ENCODE measurements at places on chromosomes 5 and 9.

DNA sequence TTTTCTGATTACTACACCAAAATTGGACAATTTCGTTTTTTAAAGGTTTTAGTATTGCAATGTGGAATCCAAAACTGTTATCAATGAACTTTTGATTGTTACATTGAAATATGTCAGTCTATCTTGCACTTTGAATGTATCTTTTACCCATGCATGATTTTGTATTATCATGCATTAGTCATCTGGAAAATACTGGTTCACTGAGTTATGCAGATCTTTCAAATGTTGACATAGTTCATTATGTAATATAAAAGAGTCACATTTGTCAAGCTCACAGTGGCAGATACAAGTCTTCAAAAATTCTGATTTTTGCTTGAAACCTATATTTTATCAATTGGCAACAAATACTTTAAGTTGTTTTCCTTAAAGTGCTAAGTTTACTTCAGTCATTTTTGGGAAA lies 85.2 kb downstream of the NR3C1 start:
- no peak for DNase-seq

- DNase-seq, result no peak
Observed at GRCh38 chr9:69445251-69445650, 120.2 kb downstream of the ENTREP1 start.

- no peak for DNase-seq
Observed at GRCh38 chr5:7676455-7676854, 174.5 kb downstream of the CFAP90 start.

GRCh38 chr9:70412832-70413463 lies 1.5 kb downstream of the KLF9 start:
- peak; percentile 51 for DNase-seq

- DNase-seq, result no peak
Observed at GRCh38 chr5:173340984-173341383, 12.8 kb upstream of the STC2 start.

GRCh38 chr5:122701640-122702523 lies 73.0 kb upstream of the SNX2 start:
- no peak for DNase-seq

DNA sequence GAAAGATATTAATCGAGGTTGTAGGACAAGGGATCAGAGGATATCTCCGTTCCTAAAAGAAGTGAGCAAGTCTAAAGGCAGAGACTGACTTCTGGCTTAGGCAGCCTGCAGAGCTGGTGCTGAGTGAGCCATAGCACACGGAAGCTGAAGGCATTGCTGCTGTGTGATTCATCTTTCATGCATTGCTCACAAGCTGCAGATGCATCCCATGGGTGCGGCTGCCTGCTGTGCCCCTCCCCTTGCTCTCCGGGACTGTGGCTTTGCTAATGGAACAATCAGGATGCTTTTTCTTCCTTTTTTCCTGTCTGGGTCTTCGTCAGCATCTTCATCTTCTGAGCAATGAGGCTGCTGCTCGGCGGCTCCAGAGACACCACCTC lies 341.4 kb downstream of the DIRAS2 start:
- no peak for DNase-seq

- DNase-seq, result no peak
Observed at GRCh38 chr9:113588242-113588810, 124.8 kb downstream of the RGS3 start.

GRCh38 chr9:17750269-17750668 lies 171.4 kb downstream of the SH3GL2 start:
- DNase-seq, result no peak

- DNase-seq, result no peak
Observed at GRCh38 chr9:130088051-130088450, 34.3 kb downstream of the GPR107 start.

DNA sequence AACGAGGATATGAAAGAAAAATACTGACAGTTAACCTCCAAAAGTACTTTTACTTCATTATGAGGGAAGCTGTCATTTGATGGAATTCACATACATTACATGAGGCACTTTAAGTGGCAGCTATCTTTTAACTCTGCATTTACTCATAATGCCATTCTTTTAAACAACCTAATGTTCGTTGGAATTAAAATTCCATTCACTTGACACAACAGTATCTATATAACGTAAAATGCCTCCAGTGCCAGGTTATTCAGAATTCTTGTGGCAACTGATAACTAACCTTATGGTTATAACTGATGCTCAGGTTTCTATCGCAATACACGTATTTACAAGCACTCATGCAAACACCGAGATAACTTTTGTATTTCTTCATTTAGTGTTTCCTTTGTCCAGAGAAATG lies 376.9 kb upstream of the GRAMD2B start:
- DNase-seq, result no peak

DNA sequence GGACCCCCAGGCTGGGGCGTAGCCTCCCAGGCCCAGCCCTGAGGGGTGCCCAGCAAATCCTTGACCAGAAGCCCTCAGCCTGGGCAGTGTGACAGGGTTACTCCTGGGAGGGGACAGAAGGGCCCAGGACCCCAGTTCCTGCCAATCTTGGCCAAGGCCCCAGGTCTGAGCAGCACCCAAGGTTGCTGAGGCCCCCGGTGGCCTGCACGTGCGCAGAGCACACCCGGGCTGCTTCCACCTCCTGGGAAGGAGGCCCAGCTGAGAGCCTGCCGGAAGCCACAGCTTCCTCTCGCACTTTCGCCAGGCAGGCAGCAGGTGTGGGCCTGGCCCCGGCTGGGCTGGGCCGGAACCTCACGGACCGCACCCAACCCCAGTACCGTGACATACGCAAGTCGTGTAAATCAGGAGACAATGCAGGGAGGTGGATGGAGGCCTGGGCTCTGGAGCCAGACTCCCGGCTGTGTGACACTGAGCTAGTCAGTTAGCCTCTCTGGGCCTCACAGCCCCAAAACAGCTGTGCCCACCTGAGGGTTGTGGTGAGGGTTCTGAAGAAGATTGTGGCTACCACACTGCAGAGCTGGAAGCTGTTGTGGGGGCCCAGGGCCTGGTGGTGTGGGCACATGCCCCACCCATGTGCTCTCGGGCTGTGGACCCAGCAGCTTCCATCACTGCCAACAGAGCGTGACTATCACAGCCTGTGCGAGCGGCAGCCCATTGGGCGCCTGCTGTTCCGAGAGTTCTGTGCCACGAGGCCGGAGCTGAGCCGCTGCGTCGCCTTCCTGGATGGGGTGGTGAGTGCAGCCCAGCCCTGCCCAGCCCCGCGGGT lies 5.1 kb downstream of the GRK6 start:
- DNase-seq, result no peak

GRCh38 chr5:143128412-143129071 lies 274.9 kb downstream of the NR3C1 start:
- DNase-seq, result no peak

DNA sequence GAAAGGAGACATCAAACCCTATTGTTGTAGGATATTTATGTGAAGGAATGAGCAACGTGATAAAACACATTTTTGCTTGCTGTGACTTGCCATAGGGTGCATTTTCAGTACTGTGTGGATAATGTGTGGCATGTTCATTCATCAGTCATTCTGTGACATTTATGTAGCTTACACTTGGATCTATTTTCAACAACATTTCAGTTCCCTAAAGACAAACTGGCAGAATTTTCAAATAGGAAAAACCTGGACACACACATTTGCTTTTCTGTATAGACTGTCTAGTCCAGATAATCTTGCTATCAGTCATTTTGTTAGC lies 127.7 kb downstream of the TMC1 start:
- no peak for DNase-seq

DNA sequence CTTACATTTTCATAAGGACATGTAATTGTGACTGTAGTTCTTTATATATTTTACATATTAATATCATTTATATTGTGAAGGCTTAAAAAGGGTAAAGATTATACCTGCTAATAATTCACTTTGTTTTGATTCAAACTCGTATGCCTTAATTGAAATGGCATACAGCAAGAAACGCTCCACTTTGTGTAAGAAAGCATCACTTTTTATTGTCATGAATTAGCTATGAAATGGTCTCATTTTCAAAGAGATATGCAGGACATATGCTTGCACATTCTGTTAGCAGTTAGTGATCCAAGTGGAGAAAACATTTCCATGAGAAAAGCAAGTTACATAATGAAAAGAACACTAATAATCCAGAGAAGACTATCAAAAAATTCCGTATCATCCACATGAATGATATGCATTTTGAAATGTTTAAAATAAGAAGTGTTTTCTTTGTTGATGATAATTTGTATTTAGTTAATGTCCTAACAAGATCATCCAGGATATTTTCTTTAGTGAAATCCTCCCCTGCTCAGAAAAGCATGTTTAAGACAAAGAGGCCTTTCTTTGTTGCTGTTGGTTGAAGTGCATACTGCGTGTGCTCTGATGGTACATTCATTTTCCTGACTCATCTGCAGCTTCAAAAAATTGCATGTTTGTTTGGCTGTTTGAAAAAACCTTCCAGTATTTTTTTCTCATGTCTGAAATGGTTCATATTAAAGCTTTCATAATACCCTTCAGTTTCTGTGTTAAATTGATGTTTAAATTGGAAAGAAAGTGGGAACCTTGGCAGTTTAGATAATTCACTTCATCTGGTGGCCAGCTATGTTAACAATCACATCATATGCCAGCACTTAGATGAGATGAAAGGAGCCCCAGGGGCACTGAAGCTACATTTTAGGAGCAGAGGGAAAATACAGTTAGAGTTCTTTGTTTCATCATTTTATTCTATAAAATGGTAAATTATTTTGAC lies 242.2 kb downstream of the CSNK1G3 start:
- no peak for DNase-seq

DNA sequence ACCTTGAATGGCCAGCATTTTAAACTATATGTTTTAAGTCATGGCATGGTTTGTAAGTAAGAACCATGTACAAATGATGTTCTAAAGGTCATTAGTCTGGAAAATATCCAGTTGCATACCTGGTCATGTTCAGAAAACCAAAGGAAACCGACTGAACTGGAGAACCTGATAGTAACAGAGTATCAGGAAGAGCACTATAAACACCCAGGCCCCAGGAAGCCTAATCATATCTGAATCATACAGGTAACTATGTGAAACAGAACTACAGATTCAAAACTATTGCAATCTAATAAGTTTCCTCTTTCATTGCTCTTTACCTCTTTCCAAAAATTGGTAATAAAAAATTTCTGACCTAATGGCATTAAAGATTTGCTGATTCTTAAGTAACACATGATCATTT lies 500.3 kb downstream of the ARHGEF28 start:
- no peak for DNase-seq

DNA sequence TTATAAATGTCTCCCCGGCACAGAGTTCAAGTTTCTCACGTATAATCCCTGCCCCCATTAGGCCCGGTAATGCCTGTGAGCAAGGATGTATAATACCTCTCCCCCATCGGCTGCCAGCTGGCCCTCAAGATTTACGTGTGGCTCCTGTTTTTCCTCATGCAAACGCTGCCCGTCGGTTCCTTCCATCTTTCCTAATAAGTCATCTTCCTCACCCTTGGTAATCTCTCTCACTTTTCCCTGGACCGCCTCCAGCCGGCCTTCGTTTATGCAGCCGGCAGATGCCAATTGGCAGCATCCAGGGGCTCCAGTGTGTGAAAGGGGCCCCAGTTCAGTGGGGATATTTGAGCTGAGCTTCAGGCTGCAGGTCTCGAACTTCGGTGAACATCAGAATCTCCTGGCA lies 86.5 kb upstream of the NEURL1B start:
- DNase-seq, result no peak

- no peak for DNase-seq
Observed at GRCh38 chr9:10793306-10793705, 180.5 kb upstream of the PTPRD start.

GRCh38 chr5:122639864-122640263 lies 135.0 kb upstream of the SNX2 start:
- DNase-seq, result no peak

DNA sequence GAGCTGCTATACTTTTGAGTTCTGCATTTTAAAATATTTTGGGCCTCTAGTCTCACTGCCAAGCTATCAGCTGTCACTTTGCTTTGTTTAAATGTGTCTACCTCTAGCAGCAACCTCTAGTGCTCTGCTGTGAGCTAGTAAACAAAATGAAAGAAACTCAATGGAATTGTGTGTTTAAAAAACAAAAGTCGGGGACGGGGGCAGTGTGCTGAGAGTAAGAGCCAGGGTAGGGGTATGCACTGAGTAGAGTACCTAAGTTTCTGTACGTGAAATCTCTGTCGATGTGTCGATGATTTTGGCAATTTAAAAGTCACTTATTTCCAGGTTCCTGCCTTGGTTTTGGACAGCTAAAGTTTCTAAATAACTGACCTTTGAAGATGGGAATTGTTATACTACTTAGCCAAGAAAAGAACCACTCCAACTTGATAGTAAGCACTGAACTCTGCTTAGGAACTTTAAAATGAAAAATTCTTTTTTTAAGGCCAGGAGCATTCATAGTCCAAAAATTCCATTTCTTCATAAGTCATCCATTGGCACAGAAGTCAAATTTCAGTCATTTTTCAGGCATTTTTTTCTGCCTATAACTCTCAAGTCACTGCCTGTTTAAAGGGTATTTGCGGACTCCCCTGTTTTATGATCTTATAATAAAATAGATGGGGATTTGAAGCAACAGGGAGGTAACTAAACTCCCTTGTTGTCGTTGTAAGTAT lies 111.5 kb downstream of the SAXO1 start:
- no peak for DNase-seq

DNA sequence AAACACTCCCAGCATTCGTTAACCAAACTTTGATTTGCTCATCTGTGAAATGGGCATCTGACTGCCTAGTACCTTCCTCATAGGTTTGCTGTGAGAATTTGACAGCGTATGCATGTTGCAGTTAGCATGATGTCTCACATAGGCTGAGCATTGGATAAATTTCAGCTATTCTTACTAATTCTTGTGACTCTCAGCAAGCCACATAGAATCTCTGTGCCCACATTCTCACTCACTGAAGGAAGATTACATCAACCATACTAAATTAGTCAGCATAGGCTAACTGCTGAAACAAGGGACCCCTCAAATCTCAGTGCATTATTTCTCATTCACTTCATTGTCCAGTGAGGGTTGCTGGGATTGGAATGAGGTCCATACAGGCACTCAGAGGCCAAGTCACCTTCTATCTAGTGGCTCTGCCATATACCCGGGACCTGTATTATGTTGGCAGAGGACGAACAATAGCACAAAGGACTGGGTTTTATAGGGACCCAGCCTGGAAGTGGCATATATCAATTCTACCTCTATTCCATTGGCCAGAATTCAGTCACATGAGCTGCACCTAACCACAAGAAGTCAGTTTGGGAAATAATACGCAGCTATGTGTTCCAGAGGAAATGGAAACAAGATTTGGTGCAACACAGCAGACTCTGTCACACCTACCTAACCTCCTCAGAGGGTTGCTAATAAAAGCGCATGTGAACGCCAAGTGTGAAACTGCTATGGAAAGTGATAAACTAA lies 4.2 kb upstream of the PTGER4 start:
- no peak for DNase-seq

- no peak for DNase-seq
Observed at GRCh38 chr5:58683567-58683966, 100.7 kb downstream of the RAB3C start.

- peak; percentile 99 for DNase-seq
Observed at GRCh38 chr9:137150617-137151457, 11.9 kb downstream of the GRIN1 start.

Data from T47D (cell line).